ENCODE measurements at places on chromosomes 16 and 17.

DNA sequence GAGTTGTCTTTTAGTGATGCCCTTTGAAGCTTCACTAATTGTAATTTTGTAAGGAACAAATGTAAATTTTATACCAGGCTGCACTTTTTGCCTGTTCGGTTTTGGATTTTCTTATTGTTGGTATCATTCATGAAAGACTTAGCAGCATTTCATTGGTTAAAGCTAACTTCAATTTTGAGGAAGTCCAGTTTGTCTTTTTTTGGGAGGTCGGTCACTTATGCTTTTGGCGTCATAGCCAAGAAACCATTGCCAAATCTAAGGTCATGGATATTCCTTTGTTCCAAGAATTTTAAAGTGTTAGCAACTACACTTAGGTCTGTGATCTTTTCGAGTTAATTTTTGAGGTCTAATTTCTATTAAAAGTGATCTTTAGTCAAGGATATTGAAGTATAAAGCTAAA, 77.1 kb downstream of the PRKCA start:
- DNase-seq: no peak

DNA sequence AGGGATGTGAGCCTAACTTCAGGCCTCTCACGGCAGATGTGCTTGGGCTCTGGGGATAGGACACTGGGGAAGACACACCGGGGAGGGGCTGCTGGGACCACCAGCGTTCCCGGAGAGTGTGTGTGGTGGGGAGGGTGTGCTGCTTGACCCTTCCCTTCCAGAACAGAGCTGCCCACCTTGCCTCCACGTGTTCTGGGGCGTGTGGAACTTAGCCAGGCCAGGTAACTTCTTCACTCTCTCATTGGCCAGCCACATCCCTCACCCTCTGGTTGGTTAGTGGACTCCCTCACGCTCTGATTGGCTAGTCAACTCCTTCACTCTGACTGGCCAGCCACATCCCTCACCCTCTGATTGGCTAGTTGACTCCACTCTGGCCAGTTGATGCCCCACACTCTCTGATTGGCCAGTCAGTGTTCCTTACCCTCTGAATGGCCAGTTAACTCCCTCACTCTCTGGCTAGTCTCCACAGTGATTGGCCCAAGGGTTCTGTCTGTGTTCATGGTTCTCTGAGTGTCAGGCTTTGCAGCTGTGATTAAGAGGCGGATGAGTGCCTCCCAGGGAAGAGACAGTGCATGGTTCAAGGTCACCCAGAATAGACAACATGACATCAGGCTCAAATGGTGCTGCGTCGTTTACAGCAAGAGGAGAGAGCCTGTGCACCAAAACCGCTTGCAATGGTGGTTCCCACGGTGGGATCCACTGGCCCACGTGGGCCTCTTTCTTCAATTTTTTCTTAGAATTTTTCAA, 10.0 kb downstream of the TMEM235 start:
- no peak for DNase-seq

DNA sequence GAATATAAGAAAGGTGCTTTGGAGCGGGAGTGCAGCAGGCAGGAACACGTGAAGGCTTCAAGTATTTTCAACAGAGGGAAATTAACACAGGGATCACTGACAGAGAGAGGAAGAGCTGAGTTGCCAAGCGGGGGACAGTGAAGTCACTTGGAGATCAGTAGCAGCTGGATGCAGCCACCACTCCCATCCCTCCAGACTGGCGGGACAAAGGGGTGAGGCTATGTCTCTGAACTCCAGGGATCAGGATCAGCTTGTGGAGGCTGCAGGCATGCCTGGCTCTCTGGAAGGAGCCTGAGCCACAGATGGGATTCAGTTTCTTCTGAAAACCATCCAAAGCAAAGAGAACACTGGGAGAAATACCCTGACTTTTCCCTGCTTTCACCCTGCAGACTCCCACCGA, 113.7 kb upstream of the IRX3 start:
- DNase-seq: no peak

- DNase-seq: no peak
These were observed 171.4 kb downstream of the COPRS start for GRCh38 chr17:31687505-31688126.

DNA sequence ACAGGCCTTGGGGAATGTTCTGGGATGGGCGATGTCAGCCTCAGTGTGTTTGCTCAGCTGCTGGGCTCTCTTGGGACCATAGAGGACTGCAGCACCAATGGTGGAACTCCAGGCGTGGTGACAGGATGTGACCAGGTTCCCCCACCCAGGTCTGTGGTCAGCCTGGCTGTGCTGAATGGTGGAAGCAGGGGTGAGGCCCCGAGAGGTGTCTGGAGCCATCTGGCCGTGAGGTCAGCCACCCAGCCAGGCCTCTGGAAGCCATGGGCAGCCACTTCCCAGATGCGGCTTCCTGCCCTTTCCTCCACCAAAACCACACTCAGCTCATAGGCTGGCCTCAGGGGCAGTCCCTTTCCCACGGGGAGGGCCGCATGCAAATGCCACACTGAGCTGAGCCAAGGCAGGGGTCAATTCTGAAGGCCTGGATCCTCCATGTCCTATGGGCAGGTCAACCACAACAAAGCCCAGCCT, 7.8 kb upstream of the MAPK7 start:
- no peak for DNase-seq

DNA sequence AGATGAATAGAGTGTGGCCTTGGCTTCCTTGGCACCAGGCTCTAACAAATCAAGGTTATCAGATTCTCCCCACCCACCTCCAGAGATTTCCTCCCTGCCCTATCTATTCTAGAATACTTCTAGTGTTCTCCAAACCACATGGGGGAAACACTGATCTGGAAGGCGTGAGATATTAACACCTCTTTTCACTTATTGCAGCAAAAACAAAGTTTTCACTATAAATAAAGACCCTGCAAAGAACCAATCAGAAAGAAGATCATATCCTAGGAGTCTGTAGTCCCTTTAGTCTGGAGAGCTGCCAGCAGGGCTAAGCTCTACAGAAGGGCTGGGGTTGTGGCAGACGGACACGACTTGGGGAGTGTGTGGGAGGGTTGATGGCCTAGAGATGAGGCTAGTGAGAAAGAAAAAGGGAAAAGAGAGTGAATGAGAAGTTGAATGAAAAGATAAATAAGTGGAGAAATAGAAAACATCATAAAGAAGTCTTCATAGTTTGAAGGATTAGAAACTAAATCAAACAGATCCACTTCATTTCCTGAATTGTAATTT, 8.6 kb upstream of the SKAP1 start:
- DNase-seq: no peak

DNA sequence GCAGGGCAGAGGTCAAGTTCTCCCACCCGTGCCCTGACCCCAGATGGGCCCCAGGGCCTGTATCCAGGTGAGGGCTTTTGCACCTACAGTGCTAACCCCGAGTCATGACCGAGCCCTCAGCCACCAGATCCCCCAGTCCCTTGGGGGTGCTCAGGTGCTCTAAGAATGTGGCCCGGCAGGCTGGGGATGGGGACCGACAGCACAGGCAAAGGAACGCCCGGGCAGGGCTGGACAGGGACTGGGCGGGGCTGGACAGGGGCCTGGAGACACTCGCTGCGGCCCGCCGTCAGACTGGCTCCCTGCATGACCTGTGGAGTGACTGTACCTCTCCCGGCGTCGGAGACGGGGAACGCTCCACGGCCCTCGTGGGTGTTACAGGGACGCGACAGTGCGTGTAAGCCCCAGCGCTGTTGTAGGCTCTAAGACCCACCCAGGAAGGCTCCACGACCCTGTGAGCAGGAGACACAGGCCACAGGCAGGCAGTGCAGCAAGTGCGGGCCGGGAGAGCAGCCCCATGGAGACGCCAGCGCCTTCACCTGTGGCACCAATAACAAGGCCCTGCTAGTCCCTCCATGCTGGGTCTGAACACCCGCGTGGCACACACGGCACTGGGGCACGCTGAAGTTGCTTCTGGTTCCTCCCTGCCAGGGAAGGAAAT, 38.8 kb downstream of the CBFA2T3 start:
- DNase-seq: no peak

- DNase-seq: peak; percentile 42
These were observed 2.0 kb upstream of the PSMB3 start for GRCh38 chr17:38750312-38751121.

All from CD4-positive, alpha-beta T cell (primary cell).